Effector memory CD4-positive, alpha-beta T cell (primary cell): ENCODE measurements at places on chromosomes 6 and 20.
A peak's percentile ranks its signal among the peaks of the same experiment; 100 is the strongest.

DNA sequence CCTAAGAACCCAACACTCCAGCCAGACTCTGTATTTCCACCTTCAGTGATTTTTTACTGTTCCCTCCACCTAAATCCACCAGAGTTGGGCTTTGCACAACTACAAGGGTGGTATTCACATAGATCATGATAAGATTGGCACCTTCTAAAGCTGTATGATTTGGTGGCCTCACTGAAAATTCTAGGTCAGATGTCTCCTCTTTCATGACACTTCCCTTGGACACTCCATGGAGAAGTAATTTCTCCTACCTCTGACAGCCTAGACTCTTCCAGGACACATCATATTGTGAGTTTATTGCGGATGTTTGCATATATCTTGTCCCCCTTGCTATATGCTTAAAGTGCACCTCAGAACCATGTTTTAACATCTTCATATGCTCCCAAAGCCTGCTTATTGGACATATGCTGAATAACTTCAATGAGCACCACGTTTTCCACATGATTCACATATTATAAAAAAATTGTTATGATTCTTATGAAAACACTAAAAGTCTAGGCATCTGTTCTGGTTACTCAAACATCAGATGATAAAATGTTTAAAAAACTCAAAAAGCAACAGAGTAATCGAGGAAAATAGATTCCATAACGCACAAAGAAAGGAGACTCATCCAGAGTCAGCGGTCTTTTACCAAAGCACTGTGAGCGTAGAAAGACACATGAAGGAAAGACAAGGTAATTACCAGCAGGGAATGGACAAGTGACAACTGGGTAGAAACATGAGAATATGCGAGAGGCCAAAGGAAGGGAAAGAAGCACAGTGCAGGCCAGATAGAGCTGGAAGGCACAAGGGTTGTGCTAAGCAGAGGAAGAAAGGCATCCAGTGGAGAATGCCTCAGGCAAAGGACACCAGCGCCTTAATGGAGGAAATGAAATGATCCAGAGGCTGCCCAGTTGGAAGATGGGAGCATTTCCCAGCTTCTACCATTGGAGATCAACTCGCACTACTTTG lies 46.5 kb downstream of the KIF16B start:
- no peak for DNase-seq

DNA sequence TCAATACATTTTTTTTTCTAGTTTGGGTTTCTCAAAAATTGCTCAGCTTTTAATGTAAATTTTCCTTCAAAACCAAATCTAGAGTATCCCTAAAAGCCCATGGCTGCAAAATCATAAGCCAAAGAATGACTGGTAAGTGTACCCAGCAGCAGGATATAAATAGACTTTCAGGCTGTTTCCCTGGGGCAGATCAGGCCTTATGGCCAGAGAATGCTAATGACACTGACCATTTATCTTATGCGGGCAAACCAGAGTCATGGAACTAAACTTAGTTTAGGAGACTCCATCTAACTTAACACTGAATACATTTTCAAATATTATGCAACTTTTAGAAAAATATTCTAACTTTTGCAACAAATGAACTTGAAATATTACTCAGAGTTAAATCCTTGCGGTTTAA lies 7.4 kb downstream of the OSER1 start:
- DNase-seq = no peak

DNA sequence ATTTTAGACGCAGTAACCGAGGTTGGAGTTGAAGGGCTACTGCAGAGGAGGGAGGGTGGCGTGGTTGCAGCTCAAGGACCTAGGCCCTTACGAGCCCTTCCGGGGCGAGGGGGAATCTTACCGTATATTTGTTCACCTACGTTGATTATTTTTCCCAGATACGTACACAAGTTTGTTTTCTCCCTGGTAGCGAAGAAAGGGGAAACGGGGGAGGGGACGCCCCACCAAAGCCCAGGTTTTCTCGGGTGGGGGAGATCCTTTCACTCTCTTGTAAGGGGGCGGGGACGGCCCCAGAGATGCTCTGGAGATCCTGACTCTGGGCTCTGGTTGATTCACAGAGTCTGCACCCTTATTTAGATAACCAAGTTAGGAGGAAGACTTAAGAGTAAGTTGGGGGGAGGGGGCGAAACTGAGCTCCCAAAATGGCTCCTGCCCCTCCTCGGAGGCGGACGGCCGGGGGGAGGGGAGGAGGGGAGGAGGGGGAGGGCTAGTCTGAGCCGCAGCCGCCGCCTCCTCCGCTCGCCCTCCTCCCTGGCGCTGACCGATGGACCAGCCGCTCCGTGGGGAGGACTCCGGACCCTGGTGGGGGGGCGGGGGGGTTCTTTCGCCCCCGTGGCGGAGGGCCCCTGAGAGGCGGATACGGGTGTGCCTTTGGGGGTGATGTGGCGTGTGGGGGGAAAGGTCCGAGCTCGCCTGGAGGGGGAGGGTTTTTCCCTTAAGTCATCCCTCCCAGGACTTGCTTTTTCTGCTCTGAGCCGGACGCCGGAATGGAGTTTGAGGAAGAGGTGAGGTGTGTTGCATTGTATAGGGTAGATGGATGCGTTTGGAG lies 2.2 kb downstream of the BRD2 start:
- peak; percentile 39 for DNase-seq

DNA sequence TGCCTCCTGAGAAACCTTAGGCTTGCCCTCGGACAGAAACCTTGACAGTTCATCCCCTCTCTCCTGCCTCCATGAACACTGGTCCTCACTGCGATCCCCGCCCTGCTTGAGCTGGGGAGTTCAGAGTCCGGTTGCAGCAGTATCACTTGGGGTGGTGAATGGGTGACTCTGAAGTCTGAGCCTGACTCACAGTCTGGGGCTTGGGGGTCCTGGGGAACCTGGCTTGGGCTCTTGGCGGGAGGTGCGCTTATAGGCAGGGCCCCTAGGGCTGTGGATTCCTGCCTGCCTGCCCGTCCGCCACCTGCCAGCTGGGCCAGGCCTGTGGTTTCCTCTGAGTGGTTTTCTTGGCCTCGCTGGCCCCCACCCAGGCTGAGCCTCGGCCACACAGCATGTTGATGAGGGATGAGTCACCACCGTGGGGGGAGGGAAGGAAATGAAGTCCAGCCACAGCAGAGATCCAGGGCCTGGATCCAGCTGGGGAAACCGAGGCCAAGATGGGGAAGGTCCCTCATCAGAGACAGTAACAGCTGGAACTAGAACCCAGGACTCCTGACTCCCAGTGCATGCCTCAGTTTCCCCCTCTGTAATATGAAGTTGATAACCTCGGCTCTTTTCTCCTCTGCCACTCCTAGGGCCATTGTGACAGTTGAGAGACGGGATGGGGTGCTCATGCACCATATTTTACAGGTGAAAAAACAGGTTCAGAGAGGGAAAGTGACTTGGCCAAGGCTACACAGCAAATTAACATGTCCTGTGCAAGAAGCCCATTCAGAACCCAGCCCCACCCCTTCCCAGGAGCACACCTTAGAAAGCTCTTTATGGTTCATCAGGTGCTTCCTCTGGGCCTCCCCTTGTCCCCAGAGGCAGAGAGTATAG lies 9.2 kb downstream of the FOXS1 start:
- DNase-seq = no peak

GRCh38 chr20:22522701-22523100 lies 61.7 kb downstream of the FOXA2 start:
- DNase-seq = no peak

GRCh38 chr6:24907919-24908649 lies 27.7 kb downstream of the RIPOR2 start:
- no peak for DNase-seq

DNA sequence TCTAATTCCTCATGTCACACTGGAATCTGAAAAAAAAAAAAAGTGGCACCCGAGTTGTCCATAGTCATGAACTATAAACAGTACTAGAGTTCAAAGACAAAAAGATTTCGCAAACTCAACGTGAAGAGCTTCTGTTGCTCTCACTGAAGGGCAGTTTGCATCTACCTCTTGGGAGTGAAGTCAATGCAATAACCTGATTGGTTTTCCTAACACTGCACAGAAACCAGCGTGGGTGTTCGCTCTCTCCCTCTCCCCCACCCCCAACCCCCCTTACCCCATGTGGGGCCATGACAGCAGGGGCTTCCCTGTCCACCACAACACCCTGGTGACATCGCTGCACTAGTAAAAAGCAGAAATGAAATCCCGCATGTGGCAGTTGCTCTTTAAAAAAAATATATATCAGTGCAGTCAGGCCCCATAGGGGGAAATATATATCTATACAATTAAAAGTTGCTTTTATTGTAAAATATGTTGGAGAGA lies 66.9 kb downstream of the GMPR start:
- DNase-seq = no peak

GRCh38 chr20:59069026-59069425 lies 26.4 kb upstream of the PRELID3B start:
- no peak for DNase-seq

- DNase-seq = no peak
Observed at GRCh38 chr20:57526885-57527460, 2.0 kb upstream of the CTCFL start.

- DNase-seq = no peak
Observed at GRCh38 chr20:64257107-64257757, 1.7 kb downstream of the PCMTD2 start.

DNA sequence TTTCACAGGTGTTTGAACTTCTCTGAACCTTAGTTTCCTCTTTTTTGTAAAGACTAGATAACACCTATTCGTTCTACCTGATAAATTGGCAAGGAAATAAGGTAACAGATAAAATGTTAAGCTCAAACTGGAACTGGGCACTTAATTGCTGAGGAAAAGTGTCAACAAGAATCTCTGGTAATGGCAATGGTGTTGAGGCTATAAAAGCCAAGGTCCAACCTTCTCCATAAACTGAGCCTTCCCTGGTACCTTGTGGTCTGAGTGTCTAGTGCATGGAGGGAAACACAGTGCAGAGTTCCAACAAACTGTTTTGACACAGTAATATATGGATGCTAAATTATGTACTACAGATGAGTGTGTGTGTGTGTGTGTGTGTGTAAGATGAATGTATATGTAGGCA lies 33.4 kb upstream of the GSTA4 start:
- no peak for DNase-seq

DNA sequence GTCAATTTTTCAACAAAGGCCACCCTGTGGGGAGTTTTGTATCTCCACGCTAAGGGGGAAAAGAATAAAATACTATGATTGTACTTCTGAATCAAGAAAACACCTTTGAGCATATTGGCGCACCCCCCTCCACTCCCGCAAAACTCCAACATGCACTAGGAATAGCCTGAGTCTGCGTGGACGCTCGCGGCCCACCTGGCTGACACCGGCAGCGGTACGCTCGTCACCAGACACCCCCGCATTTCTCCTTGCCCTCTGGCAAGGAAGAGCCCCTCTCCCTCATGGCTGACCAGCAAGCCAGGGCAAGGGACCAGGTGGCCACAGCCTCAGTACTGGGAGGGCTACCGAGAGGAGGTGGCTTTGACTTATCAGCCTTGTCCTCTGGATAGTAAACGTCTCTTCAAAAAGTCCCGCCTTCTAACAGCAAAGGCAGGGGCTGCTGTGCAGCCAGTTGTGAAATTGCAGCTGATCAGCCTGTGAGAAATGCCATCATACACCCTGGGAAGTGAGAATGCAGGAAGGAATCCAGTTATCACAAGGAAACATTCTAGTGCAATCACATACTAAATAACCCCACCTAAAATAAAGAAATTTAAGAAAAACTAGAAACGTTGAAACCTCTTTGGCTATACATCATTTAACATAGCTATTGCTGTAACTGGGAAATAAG lies 84.2 kb downstream of the HUS1B start:
- DNase-seq = no peak

- no peak for DNase-seq
Observed at GRCh38 chr6:161351858-161352257, 78.0 kb upstream of the AGPAT4 start.

- no peak for DNase-seq
Observed at GRCh38 chr6:160765412-160765811, 63.4 kb downstream of the PLG start.

DNA sequence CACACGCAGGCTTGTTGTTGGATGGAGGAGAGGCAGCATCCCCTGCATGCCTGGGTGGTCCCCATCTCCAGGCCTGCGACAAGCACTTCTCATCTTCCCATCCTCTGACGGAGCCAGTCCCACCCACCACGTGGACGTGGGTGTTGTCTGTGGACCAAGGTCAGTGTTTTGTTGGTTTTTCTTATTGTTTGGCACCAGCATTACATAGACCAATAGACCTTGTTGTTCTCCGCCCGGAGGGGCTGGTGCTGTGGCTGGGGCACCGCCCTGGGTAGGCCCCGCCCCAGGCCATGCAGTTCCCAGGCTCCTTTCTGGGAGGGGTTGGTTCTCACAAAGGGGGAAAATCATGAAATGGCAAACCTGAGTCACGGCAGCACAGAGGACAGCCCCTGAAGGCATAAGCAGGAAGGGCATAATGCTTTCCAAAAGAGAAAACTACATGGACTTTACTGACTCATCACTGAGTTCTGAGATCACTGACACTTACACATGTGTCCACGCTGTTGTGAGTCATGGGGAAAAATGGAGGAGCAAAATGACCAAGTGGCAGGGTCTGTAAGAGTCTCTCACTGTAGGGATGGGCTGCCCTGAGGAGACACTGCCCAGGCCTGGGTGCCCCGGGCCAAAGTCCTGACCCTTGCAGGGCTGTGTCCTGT lies 90.8 kb downstream of the THBS2 start:
- no peak for DNase-seq

DNA sequence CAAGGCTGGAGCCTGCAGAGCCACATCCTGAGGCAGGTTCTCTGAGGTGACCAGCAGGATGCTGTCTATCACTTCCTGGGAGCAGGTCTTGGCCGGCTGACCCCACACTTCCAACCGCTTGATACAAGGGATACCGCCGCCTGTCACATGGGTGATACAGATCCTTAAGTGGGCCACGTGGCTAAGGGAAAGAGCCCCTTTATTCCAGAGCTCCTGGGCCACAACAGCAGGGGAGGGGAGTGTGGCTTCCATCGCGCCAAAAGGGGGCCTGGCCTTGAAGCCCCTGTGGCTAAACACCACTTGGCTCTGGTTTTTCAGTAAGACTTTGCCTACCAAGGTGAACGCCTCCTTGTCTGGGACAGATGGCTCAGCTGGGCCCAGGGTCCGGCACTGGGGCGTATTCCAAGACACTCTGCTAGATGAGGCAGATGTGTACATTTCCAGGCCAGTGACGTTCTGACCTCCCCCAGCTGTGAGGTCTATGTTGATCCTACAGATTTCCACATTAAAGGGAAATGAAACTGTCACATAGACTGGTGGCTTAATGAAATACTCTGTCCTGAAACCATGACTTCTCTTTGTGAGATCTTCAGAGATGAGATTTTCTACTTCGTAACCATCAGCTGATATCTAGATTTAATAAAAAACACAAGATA lies 37.6 kb upstream of the AVP start:
- no peak for DNase-seq

DNA sequence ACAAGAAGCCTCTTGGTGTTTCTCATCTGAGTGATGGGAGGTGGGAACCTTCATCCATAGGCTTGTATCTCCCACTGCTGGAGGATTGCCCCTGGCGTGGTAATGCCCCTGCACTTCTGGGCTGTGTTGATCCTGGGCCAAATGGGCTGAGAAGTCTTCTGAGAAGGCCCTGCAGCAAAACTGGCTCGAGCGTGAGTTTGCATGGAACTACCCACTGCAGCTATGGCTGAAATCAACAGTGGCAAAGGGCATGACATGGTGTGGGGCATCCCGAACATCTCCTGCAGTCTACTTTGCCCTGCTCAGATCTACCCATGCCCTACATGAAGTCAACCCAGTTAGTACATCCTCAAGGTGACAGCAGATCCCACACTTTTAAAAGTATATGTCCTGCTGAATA lies 130.6 kb downstream of the NRN1 start:
- DNase-seq = no peak
